T-helper 1 cell (primary cell): ENCODE measurements at places on chromosomes 7 and 10.

DNA sequence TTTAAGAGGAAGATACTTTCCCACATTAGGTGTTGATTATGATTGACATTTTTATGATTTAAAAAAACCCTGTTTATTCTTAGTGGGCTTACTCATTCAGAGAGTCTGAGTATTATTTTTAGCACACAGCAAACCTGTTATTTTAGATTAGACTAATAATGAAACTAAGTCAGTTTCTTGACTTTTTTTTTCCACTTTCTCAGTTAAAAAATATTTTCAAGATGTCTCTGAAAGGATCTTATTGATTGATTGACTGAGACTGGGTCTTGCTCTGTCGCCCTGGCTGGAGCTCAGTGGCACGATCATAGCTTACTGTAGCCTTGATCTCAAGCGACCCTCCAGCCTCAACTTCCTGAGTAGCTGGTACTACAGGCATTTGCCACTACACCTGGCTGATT, 20.4 kb upstream of the INPP5F start:
- DNase-seq: no peak

DNA sequence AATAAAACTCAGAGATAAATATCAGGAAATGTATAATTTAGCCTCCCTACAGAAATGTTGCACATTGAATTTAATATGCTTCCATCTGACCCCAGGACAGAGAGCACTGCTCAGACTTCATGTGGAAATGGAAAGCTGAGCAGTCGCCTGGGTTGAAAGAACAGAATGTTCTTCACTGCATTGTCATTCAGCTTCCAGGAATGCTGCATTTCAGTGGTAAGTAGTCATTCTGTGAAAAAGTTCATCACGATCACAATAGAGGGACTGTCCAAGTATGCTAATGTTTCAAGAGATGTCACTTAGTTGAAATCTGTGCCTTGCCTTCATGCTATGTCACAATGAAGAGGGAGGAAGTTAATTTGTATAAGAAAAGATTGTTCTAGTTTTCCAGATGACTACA, 147.3 kb downstream of the NRCAM start:
- DNase-seq: no peak

DNA sequence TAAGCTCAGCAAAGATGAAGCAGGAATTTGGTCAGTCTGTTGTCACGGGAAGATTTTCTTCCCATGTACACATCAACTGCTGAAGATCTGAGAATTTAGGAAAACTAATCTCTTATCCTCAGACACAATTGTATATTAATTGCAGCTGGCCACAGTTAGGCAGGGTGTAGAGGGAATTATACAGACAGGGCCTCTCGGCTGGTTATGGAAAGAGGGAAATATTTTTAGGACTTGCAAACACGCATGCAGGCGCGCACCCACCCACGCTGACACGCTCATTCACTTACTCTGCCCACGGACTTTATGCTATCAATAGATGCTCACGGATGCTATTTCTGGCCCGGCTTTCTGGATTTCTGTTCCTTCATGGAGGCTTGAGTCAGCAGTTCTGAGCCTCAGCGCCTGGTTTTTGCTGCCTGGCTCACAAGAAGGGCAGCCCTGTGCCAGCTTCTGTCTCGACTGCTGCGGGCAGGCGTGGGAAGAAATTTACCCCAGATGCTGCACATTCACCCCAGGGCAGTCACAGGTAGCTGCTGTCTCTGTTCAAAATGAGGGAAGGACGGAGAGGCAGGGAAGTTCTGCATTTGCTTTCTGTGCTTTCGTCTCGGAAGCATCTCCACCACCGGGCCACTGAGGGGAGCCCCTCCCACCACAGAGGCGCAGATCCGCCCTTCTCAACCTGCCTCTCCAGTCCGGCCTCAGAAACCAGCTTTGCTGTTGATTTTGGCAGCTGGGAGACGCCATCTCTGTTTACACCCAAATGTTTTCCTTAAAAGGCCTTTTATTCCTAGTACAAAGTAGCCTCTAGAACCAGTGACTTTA, 116.3 kb upstream of the BTBD16 start:
- no peak for DNase-seq

DNA sequence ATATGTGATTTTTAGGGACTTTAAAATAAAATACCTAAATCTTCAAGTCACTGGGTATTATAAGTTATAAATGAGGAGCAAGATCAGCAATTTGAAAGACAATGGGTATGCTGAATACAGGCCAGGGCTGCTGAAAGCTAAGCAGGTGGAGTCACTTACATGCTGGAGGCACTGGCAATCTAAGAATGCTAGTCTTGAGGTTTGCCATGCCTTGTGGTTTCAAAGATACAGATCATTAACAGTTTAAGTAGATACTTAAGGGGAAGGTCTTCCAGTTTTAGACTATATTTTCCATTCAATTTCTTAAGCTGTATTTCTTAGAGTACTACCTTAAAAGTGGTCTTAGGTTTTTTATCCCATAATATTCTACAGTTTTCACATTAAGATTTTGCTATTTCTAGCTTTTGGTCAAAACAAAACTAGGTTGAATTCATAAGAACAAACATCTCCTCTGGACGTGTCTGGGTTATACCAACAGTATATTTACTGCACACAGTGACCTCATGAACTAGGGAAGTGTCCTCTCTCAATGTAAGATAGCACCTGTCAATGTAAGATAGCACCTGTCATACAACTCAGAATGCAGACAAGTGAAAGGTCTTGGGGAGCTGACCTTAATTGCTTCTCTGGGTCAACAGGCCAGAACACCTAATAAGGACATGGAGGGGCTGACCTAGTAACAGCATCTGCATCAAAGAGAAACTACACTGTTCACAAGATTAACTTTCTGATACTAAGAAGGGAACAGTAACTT, 2.0 kb downstream of the SRI start:
- no peak for DNase-seq

GRCh38 chr7:34081935-34082334, 176.6 kb downstream of the BMPER start:
- no peak for DNase-seq

- no peak for DNase-seq
These were observed 67.8 kb upstream of the TNRC18 start for GRCh38 chr7:5491251-5492019.

- no peak for DNase-seq
These were observed 52.7 kb downstream of the TRIL start for GRCh38 chr7:28905464-28905863.

- no peak for DNase-seq
These were observed 1.7 kb downstream of the NYAP1 start for GRCh38 chr7:100485471-100485876.

DNA sequence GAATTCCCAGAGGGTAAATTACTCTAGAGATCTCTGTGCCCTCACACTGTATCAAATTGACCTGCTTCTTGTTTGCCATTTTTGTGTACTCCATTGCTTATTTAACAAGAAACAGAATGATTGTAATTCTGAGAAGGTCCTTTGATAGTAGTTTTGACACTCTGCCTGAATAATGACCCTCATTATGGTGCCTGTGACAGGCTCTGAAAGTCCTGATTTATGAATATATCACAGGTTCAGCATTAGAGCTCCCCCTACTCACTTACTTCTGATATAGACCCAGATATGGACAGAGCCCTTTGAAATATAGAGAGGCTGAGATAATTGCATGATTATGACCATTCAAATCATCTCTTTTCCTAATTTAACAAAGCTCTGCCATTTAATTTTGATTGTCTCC, 465.2 kb downstream of the MDFIC start:
- no peak for DNase-seq

DNA sequence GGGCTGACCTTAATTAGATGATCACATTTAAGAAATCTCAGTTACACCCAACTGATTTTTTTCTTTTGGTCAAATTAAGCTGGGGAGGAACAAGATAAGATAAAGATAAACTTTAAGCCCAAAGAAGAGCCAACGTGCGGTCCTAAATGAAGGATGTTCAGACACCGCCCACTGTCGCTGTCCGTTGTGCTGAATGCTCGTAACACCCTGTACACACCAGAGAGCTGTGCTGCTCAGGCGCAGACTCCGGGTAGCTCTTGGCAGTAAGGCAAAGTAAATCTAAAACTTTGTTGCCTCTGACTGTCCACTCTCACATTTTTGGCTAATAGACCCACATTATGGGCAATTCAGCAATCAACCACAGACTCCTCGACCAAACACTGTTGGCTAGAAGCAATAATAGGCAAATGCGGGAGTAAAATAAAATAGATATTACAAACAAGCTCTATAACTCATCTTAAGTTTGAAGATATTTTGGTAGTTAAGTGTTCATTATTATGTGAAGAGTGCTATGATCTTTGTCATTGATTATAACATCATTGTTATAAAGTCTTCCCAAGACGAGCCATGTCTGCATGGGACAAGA, 57.1 kb downstream of the PLPP4 start:
- peak; percentile 8 for DNase-seq

DNA sequence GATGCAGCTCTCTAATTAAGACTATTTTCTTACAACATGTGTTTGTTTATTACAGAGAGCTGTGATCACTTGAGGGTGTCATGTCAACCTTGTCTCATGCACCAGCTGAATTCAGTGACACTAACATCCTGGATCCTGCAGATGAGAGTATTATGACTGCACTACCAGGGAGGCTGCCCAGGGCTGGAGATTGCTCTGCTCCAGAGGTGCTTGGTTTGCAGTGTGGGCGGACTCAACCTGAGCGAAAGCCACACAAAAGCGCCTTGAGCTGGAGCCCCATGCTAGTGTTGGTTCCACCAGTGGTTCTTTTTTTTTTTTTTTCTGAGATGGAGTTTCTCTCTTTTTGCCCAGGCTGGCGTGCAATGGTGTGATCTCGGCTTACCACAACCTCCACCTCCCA, 33.8 kb upstream of the ATXN7L1 start:
- no peak for DNase-seq

DNA sequence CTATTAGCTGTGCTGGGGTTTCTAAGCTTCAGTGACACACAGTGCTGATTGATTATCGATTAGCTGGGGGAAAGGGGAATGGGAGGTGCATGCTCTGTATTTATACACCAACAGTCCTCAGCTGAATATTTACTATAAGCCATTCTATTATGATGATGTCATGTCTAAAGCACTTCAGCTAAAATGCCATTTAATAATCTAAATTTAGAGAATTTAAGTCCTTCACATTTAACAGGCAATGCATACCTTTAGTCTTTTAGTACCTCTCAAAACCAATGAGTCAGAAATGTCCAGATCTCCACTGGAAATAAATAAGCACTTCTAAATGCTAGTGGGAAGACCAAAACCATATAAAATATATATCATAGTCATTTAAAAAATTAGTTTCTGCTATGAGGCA, 24.6 kb downstream of the RPP38 start:
- DNase-seq: no peak
